Stimulated activated CD4-positive, alpha-beta T cell treated with anti-CD3 and anti-CD28 coated beads, Interleukin-1b, Interleukin-23, amount 100 ng/mL, for 1 hour (primary cell): ENCODE measurements at places on chromosomes 1 and 21.

GRCh38 chr1:30780409-30780808 lies 22.8 kb upstream of the LAPTM5 start:
- DNase-seq = no peak

- no peak for DNase-seq
Measured at GRCh38 chr21:39632796-39633442, 20.2 kb downstream of the B3GALT5 start.

- DNase-seq = no peak
Measured at GRCh38 chr21:16492892-16493291, 763.1 kb downstream of the USP25 start.

GRCh38 chr1:228037401-228038386 lies 30.9 kb downstream of the WNT3A start:
- no peak for DNase-seq

GRCh38 chr1:211343607-211344006 lies 17.0 kb downstream of the TRAF5 start:
- DNase-seq = no peak

DNA sequence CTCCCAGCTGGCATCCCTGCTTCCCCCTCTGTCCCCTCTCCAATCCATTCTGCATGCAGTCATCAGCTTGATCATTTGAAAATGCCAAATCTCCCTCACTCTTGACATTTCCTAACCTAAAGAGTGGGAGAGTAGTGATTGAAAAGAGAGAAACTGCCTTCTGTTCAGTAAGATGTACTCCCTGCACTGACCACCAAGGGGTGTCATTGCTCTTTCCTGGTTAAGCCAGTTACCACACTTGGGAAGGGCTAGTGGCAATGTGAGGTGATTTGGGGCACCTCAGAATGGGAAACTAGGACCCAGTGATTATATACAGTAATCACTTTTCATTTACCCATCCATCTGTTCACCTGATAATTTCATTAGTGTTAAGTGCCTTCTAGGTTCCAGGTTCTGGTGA lies 6.9 kb upstream of the TMEM269 start:
- no peak for DNase-seq

DNA sequence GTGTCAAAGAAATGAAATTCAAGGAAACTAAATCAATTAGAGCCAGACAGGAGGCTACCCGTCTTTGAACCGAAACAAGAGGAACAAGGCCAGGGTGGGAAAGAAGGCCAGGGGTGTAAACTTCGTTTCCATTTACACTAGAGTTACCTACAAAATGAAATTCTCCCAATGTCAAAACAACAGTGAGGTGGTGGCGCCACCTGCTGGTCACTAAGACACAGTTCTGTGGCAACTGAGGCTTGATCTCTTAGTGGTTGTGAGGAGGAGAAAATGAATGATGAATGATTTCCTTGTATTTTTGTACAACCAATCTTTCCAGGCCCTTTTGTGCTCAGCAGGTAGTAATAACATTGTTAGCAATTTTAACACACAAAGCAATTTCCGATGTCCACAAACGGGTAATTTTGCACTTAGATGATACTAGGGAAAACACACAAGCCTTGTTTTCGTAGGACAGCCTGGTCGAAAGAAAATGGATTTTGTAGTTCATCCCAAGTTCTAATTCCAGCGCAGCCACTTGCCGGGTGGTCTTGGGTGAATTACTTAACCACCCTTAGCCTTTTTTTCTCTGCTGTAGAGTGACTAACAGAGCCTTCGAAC lies 54.8 kb upstream of the SOD1 start:
- DNase-seq = peak; percentile 53

GRCh38 chr1:180155182-180155682 lies 563 bp downstream of the QSOX1 start:
- DNase-seq = no peak

GRCh38 chr1:21496886-21497285 lies 12.3 kb upstream of the ALPL start:
- no peak for DNase-seq

DNA sequence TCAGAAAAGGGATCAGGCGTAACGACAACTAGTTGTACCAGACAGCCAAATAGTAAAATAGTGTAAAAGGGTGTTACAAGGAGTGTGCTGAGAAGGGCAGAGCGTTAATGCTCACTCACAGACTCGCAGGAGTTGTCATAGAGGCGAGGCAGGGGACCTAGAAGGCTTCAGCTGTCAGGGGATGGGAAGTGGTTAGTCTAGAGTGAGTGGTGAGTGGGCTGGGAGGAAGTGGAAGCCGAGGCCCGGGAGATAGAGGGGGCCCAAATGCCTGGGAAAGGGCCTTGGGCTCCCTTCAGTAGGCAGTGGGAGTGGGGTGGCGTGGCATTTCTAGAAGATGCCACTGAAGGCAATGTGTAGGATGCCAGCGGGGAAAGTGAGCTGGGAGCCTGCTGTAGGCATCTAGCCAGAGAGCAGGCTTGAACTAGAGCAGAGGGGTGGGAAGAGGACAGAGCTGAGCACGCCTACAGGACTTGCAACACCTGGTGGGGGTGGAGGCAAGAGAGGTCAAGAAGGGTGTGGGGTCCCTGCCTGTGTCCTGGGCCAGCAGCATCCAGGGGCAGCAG lies 10.3 kb downstream of the SLC6A17 start:
- no peak for DNase-seq

- no peak for DNase-seq
Measured at GRCh38 chr1:177571485-177572076, 398.3 kb downstream of the SEC16B start.

DNA sequence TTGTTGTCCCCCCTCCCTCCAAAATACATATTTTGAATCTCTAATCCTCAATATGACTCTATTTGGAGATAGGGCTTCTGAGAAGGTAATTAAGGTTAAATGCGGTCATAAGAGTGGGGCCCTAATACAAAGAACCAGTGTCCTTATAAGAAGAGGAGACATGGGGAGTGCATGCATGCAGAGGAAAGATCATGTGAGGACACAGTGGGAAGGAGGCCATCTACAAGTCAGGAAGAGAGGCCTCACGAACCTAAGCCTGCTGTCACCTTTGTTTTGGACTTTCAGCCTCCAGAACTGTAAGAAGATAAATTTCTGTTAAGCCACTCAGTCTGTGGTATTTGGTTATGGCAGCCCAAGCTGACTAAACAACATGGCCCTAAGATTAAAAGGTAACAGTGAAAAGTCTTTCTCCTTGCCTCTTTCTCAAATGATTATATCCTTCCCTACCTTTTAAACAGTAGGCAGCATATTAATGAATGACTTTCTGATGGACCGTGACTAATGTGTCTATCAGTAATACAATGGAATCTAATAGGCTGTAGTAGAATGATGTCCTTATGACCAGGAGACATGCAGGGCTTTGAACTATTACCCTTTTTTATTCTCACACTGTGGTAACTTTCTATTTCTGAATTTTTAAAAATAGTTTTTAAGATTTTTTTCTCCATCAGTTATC lies 40.6 kb upstream of the ST6GALNAC3 start:
- no peak for DNase-seq
